ENCODE measurements at places on chromosomes 12 and 14.

GRCh38 chr12:103779410-103780092 lies 61.5 kb downstream of the NT5DC3 start:
- no peak for DNase-seq

GRCh38 chr12:53452159-53453077 lies 516 bp downstream of the PCBP2 start:
- peak; percentile 92 for DNase-seq

DNA sequence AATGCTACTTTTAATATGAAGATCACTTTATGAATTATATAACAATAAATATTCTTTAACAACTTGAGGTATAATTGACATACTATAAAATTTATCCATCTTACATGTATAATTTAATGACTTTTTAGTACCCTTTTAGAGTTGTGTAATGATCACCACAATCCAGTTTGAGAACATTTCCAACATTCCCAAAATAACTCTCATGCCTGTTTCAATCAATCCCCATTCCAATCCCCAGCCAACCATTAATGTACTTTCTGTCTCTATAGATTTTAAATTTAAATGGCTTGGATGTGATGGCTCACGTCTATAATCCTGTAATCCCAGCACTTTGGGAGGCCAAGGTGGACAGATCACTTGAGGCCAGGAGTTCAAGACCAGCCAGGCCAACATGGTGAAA lies 23.5 kb upstream of the FRMD6 start:
- DNase-seq = no peak

DNA sequence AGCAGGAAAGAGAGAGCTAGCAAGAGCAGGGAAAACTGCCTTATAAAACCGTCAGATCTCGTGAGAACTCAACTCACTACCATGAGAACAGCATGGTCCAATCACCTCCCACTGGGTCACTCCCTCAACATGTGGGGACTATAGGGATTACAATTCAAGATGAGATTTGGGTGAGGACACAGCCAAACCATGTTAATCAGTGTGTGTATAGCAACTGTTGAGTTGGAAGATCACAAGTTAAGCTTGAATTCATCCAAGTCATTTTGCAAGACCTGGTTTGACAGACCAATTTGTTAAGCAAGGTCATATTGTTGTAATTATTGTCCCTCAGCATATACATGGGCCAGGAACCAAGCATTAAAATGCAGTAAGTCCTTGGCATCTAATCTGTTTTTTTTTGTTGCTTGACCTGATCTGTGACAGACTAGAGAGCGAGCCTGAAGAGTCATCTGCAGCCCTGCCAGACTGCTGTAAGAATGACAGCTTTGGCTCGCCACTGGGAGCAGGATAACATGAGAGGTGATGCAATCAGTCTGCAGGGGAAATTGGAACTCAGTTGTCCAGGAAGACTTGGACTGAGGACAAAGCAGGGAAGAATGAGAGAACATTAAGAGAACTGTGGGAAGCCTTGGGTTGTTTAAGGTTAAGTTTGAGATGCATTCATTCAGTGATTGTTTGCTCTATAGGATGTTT lies 297.6 kb upstream of the SEL1L start:
- DNase-seq = no peak

DNA sequence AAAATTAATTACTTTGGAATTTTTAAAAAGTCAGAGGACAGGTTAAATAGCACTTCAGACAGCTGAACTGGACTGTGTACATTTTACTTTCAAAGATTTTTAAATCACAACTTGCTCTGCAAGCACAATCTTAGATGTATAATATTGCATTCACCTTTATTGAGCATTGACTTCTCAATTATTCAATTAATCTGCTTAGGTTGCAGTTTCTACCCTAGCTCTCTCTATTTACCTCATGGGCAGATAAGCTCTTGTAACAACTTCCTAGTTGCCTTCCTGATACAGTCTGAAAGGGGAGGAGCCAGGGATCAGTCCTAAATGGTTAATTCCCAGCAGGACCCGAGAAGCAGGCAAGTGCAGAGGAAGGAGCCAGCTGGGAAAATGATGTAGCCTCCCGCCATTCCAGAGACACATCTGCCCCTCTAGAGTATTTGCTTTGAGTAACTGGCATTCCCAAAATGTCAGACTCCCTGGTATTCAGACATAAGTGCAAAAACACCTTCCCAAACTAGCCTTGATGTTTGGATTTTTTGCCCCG lies 302.8 kb downstream of the GALC start:
- no peak for DNase-seq

GRCh38 chr12:95429172-95429510 lies 44.8 kb upstream of the METAP2 start:
- DNase-seq = no peak

DNA sequence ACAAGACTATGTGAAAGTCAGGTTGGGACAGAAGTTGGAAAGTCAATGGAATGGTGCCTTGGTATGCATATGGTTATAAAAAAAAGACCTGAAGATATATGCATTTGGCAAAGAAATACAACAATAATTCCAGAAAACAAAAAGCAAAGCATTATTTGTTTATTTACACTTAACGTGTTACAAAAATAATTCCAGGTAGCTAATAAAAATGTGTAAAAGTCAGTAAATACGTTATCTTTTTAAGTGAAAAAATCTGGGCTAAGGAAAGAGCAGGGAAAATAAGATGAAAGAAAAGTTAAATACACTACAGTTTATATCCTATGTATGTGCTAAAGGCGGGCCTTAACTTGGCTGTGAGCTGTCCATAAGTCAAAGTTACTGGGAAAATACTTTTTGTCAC lies 266.3 kb downstream of the MED13L start:
- no peak for DNase-seq

DNA sequence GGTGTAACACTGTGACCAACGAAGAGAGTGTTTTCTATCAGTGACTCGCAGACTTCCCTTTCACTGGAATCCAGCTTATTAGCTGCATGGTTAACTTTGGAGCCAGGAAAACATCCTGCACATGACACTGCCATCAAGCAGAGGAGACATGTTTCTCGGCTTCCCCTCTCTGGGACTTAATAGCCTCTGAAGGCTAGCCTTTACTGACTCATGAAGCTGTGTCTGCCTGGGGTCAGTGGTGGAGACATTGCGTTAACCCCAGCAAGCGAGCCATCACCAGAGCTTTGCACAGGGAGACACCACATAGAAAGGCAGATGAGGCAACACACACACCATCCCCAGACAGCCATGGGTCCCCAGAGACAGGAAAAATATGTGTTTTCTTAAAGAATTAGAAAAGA lies 126.9 kb upstream of the PRICKLE1 start:
- no peak for DNase-seq

DNA sequence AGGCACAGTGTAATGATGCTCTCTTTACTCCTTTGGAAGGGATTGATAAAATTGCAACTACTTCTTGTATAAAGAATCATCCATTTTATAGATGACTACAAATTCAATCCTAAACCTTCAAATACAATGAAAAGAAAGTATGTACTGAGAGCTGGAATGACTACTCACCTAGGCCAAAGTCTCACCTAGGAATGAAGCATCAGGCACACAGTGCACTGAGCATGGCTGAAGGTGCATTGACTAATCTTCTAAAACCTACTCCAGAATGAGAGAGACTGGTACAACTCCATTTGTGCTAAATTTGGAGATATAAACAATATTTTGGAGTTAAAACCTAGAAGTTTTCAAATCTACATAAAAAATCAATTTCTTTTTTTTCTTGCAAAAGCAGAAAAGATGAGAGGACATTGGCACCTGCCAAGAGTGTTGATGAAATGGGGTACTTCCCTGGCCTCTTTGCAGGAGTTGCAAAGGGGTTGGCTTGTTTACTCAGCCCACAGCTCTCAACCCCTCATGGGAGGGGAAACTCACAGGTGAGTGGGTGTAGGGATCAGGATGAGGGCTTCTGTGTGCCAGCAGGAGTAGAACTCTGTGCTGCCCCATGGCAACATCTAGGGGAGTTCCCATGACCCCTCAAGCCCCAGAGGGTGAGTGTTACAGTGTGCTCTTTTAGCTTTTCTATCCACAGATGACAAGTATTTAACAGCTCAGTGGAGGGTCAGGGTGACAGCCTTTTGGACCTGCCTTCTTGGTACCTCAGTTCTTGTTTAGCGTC lies 31.3 kb downstream of the CLECL1 start:
- no peak for DNase-seq

- DNase-seq = no peak
Observed at GRCh38 chr14:101956179-101956885, 8.0 kb upstream of the DYNC1H1 start.

DNA sequence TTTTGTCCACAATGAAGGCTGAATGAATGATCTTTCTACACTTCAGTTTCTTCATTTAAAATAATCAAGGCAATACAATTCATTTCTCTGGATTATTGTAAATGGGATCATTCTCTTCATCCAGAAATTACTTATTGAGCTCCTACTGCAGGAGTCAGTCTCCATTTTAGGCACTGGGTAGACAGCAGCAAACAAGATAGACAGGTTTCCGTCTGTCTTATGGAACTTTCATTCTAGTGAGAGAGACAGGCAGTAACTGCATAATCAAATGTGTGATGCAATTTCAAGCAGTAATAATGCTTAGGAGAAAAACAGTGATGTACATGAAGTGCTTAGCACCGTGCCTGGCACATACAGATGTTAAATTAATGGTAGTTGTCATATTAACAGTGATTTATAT lies 118.9 kb downstream of the SUDS3 start:
- no peak for DNase-seq

GRCh38 chr12:98823012-98823411 lies 177.9 kb downstream of the APAF1 start:
- no peak for DNase-seq

GRCh38 chr12:53764615-53765014 lies 12.8 kb upstream of the CISTR start:
- DNase-seq = no peak

GRCh38 chr14:94174604-94175010 lies 485 bp downstream of the PPP4R4 start:
- DNase-seq = no peak

GRCh38 chr14:103547455-103547940 lies 15.0 kb downstream of the BAG5 start:
- no peak for DNase-seq

DNA sequence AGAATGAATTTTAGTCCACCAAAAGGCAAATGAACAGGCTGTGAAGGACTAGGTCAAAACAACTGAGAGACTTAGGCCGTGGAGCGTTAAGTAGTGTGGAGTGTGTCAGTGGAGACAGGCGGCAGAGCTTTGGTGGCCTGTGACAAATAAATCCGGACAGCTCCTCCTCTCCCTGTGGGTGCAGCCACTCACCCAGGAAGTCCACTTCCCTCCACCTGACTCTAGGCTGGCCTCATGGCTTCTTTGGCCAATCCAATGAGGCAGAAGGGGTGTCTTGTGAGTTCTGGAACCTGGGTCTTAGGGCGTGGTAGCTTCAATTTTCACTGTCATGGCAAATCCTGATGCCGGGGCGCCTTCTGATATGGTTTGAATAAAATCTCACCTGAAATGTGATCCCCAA lies 180.9 kb upstream of the C14orf180 start:
- DNase-seq = no peak

GRCh38 chr12:121849211-121849610 lies 9.4 kb downstream of the HPD start:
- DNase-seq = no peak

- no peak for DNase-seq
Observed at GRCh38 chr14:96410119-96410518, 18.2 kb downstream of the AK7 start.

- no peak for DNase-seq
Observed at GRCh38 chr14:58772116-58772515, 134.4 kb downstream of the DACT1 start.

DNA sequence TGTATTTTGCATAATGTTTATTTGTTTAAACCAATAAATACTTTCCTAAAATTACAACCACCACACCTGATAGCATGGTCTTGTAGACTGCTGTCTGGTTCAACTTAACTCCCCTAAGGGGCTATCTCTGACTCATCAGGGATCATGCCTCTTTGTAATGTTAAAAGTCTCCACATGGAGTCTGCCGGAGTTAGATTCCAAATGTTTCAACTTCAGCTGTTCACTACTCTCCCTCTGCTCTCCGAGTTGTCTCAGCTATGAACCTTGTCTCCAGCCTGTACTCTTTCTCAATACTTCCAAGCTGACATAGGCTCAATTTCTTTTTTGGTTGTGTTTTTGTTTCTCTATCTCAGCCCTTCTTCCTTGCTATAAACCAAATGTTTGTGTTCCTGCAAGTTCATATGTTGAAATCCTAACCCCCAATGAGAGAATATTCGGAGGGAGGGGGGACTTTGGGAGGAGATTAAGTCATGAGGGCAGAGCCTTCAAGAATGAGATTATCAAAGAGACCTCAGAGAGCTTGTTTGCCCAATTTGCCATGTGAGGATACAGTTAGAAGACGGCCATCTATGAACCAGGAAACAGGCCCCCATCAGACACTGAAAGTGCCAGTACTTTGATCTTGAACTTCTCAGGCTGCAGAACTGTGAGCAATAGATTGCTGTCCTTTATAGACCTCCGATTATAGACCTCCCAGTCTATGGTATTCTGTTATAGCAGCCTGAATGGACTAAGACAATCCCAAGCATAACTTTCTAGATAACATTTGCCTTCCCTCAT lies 858.2 kb downstream of the VRK1 start:
- no peak for DNase-seq

- DNase-seq = no peak
Observed at GRCh38 chr12:107064243-107064642, 29.1 kb downstream of the CRY1 start.

DNA sequence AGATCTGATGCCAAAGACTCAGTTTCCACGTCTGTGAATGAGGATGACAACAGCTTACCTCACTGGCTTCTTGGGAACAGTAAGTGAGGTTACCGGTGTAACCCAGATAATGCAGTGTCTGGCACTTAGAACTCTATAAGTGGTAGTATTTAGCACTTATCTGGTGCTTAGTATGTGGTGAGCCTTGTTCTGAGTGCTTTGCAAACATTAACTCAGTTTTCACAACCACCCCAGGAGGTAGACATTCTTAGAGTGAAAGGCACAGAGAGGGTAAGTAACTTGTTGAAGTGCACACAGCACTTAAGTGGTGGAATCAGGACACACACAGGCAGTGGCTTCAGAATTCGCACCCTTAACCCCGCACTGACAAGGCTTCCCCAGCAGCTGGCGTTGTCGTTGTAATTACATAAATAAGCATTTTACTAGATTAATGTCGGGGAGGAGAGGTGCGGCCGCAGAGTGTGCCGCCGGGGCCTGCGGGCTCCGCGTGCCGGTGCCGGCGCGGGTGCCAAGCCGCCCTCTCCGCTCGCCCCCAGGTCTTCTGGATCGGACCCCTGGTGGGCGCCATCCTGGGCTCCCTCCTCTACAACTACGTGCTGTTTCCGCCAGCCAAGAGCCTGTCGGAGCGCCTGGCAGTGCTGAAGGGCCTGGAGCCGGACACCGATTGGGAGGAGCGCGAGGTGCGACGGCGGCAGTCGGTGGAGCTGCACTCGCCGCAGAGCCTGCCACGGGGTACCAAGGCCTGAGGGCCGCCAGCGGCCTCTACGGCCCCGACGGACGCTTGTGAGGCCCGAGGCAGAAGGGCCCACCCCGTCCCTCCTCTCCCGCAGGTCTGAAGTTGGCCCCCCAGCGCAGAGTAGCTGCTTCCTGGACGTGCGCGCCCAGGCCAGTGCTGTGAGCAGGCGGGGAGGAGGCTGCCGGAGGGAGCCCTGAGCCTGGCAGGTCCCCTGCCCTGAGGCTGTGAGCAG lies 4.6 kb downstream of the AQP2 start:
- no peak for DNase-seq

- DNase-seq = no peak
Observed at GRCh38 chr12:108802101-108802961, 55.1 kb downstream of the SSH1 start.

- peak; percentile 80 for DNase-seq
Observed at GRCh38 chr14:76761136-76761959, at the start of gene VASH1. VASH1 (plus strand) TSS chr14:76761468; CDS start chr14:76762822, 1,354 bp downstream.

GRCh38 chr12:2580821-2581220 lies 213.9 kb upstream of the FKBP4 start:
- DNase-seq = no peak
